Activated gamma-delta T cell treated with anti-CD3 and anti-CD28 coated beads, Interleukin-2, amount 50 U/mL, for 16 hours (primary cell): ENCODE measurements at places on chromosomes 7 and 10.

DNA sequence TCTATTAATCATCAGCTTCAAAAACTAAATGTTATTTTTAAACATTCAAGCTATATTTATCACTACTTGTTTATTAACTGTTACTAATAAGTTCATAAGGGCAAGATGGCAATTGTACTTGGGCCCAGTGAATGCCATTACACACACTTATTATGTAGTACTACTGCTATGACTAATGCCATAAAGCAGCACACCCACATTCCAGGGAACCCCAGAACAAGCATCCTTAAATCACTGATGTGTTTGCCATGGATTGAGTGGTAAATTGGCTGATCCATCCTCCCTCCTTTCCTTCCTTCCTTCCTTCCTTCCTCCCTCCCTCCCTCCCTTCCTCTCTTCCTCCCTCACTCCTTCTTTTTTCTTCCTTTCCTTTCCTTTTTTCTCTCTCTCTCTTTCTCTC lies 37.4 kb upstream of the RSU1 start:
- no peak for DNase-seq

- no peak for DNase-seq
These were observed 119.5 kb downstream of the CCSER2 start for GRCh38 chr10:84447701-84448400.

DNA sequence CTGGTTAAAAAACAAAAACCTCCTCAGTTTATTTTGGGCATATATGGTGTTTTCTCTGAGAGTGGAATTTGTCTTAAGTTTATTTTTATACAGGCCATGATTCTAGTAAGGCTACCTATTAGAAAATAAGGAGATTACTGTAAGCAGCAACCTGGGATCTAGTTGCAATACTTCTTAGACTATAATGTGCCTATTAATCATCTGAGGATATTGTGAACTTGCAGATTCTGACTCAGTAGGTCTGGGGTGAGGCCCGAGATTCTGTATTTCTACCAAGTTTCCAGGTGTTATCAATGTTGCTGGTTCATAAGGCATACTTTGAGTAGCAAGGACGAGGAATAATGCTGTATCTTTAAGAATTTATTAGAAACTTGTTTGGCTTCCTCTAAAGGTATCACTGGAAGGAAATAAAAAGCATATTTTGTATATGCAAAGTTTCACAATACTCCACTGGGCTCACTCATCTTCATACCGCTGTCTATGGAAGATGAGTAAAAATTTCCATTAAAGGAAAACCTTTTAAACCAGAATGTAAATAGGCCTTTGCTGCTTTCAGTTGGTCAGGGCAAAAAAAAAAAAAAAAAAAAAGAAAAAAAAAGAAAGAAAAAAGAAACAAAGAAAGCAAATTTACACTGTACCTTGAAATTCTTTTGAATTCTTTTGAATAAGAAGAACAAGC lies 105.8 kb downstream of the BMPER start:
- DNase-seq: no peak

GRCh38 chr10:11913079-11913641 lies 90.0 kb downstream of the PROSER2 start:
- no peak for DNase-seq

DNA sequence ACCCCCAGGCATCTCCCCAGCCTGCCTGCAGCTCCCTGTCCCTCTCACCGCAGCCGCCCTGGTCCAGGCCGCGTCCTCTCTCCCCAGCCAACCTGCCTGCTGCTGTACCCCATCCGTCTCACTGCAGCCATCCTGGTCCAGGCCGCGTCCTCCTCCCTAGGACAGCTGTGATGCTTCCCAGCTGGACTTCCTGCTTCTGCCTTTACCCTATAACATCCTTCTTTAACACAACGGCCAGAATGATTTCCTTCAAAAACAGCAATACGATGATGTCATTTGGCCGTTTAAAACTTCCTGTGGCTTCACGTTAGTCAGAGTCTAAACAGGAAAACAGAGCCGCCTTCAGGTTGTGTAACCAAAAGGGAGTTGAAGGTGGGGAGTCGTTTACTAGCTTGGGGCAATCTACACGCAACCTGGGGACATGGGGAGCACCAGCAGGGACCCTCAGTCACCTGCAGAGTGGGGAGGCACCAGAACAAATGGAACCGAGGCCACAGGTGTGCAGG lies 32.2 kb upstream of the ZFAND2A start:
- no peak for DNase-seq

GRCh38 chr10:97826892-97827291 lies 22.8 kb upstream of the GOLGA7B start:
- DNase-seq: no peak

- DNase-seq: no peak
These were observed 3.1 kb downstream of the KLLN start for GRCh38 chr10:87860156-87860795.
